ENCODE measurements at places on chromosomes 16 and 17. TPM values are rescaled to one million over a fixed set of nuclear protein-coding genes. Genes with fewer than 3 reads are reported as not detected.

- DNase-seq = no peak
These were observed 1009.4 kb upstream of the GOT2 start for GRCh38 chr16:59743504-59743903.

The LLGL2 gene
- total RNA-seq = 8.7 TPM

GRCh38 chr17:81845361-81845760 lies 10.5 kb upstream of the PPP1R27 start:
- DNase-seq = no peak

DNA sequence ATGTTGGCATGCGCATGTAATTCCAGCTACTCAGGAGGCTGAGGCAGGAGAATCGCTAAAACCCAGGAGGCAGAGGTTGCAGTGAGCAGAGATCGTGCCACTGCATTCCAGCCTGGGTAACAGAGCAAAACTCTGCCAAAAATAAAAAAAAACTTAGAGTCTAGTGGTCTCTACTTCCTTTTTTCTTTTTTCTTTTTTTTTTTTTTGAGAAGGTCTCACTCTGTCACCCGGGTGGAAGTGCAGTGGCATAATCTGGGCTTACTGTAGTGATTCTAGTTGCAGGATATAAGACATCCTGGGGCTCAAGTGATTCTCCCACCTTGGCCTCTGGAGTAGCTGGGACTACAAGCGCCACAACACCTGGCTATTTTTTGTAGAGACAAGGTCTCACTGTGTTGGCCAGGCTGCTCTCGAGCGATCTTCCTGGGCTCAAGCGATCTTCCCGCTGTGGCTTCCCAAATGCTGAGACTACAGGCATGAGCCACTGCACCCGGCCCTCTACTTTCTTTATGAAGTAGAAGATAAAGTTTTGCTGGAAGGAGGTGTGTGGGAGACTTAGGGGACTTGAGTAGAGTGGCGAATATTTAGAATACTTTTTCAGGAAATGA lies 47.9 kb upstream of the TAOK1 start:
- no peak for DNase-seq

DNA sequence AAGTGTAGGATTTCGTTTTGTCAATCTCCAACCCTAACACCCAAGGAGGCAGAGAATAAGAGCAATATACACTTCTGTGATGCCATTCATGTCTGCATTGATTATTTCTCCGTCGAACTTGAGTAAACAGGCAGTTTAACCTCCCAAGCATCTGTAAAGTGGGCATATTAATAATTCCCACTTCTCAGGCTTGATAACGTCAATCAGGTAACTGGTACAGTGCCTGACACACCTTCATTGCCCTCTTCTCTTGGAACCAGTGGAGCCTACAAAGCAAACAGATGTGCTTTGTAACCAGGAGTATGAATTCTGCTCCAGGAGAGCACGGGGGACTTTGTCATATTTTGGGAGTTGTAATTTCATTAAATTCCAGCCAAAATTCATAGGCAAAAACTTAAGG lies 32.5 kb upstream of the PLCG2 start:
- no peak for DNase-seq
